ENCODE measurements at places on chromosomes 13 and 19.

- no peak for DNase-seq
These were observed 57.5 kb downstream of the SERP2 start for GRCh38 chr13:44431150-44431549.

- DNase-seq, result no peak
These were observed 62.8 kb upstream of the MYO16 start for GRCh38 chr13:108566413-108567170.

- no peak for DNase-seq
These were observed 17.5 kb upstream of the NWD1 start for GRCh38 chr19:16702123-16702522.

GRCh38 chr13:39510316-39510695 lies 92.7 kb downstream of the LHFPL6 start:
- DNase-seq, result no peak

- no peak for DNase-seq
These were observed 167.4 kb upstream of the STARD13 start for GRCh38 chr13:33452873-33453517.

- peak; percentile 67 for DNase-seq
These were observed 6.7 kb upstream of the GNA15 start for GRCh38 chr19:3129112-3129511.

DNA sequence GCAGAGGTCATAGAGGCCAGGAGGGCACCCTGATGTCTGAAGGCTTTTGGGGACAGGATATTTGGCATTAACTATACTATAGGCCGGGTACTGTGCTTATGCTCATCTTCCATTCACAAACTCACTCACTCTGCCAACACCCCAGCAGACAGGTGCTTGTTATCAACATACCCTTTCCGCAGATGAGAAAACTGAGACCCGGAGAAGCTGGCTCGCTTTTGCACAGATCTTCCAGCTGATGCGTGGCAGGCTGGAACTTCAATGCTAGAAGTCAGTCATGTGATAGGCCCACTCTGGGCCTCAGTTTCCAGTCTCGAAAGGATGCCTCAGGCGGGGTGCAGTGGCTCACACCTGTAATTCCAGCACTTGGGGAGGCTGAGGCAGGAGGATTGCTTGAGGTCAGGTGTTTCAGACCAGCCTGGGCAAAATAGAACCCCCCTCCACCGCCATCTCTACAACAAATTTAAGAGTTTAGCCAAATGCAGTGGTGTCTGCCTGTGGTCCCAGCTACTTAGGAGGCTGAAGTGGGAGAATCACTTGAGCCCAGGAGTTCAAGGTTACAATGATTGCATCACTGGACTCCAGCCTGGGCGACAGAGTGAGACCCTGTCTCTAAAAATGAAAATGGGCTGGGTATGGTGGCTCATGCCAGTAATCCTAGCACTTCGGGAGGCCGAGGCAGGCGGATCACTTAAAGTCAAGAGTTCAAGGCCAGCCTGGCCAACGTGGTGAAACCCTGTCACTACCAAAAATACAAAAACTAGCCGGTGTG lies 9.5 kb downstream of the CNN1 start:
- no peak for DNase-seq

- DNase-seq, result no peak
These were observed at the start of gene CRB3 for GRCh38 chr19:6464070-6464873. CRB3 (plus strand) TSS chr19:6464271; CDS start chr19:6464702, 431 bp downstream.

GRCh38 chr13:27440408-27440807 lies 10.0 kb downstream of the MTIF3 start:
- no peak for DNase-seq

DNA sequence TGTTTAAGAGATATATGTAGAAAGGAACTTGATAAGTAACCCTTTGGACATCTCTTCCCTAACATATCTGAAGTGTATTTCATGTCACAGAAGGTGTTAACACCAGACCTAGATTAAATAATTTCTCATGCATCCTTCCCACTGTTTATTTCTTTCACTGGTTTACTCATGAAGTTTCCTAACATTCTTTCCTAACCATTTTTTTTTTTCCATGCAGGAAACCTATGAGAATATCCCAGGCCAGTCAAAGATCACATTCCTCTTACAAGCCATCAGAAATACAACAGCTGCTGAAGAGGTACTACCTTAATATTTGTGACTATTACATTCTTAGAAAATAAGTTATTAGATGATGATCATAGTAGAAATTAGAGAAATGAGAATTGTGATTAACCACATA lies 28.8 kb downstream of the IPO5 start:
- no peak for DNase-seq

DNA sequence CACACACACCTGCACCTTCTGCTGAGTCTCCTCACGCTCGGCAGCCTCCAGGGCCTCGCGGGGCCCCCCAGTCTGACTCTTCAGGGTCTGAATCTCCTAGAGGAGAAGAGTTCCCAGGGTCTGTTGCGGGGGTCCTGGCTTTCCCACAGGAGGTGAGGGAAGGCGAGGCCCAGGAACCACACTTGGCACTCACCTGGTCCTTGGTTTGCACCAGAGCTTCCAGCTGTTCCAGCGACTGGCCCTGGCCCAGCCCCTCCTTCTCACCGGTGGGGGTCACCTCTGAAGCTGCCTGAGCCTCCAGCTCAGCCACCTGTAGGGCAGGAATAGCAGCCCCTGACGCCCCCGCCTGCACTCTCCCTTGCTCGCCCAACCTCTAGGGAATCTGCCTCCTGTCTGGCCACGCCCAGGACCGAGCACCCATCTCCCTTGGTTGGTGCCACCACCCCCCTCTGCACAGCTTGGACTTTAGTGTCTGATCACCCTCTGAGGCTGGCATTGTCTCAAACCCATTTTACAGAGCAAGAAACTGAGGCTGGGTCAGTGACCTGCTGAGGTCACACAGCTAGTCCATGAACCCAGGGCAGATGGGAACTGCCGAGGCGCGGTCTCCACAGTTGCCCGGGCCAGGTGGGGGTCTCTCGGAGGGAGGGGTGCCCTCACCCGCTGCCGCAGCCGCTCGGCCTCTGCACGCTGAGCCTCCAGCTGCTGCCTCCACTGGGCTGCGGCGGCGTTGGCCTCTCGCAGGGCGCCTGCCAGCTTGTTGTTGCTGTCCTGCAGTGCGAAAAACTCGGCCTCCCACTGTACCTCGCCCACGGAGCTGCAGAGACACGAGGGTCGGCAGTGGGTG lies 9.5 kb downstream of the HOMER3 start:
- no peak for DNase-seq

- DNase-seq, result no peak
These were observed 51.5 kb upstream of the MRI1 start for GRCh38 chr19:13712767-13713201.

- no peak for DNase-seq
These were observed 7.1 kb upstream of the DOCK9 start for GRCh38 chr13:98984983-98985382.

DNA sequence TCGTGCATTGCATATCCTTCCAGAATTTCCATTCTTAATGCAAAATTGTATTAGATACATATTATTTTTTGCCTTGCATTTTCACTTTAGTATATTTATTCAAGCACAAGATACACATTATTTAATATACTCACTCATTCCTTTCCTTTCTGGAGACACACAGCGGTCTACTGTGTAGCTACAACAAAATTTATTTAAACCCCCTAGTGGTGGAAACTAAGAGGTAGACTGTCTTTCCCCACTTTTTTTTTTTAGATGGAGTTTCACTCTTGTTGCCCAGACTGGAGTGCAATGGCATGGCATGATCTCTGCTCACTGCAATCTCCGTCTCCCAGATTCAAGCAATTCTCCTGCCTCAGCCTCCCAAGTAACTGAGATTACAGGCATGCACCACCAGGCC lies 2040.3 kb upstream of the PCDH20 start:
- DNase-seq, result peak; percentile 9

- no peak for DNase-seq
These were observed 62.4 kb upstream of the XPO4 start for GRCh38 chr13:20964904-20965303.

GRCh38 chr19:32404933-32405430 lies 588 bp upstream of the DPY19L3 start:
- no peak for DNase-seq

GRCh38 chr19:39409208-39410016 lies 2.8 kb downstream of the ZFP36 start:
- DNase-seq, result peak; percentile 76

- DNase-seq, result no peak
These were observed 51.0 kb upstream of the CYP2A7 start for GRCh38 chr19:40933025-40933424.

DNA sequence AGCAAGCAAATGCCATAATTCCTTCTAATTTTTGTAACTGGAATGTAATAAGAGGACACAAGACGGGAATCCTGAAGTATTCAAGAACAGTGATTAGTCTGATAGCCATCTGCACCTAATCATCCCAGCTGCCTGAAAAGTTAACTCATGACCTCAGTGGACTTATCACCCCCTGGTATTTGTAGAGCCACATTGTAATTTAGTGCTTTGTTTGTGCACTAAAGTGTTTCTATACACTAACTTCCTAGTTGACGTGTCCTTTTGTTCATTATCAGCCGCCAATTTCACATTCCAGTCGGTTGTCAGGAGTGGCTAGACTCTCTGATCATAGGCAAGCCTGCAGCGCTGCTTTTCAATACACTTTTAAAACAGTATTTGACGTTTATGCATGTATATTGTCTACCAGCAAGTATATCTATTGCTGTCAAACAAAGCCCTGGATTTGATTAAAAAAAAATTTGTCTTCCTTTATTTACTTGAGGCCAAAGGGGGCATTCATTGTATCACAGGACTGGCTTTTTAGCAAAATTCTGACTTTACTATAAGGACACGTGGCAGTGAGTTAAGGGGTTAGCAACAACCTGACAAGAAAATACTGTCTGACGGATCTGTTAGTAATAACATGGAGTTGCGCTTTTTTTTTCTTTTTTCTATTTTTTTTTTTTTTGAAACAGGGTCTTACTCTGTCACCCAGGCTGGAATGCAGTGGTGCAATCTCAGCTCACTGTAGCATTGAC lies 10.4 kb upstream of the SOX21 start:
- no peak for DNase-seq

Measured in hematopoietic multipotent progenitor cell treated with erythropoietin and hydrocortisone succinate and interleukin-3 and kit ligand, for 4 days (in vitro differentiated cells).